Body of pancreas (tissue), 4 donors: ENCODE measurements at places on chromosomes 16 and 17.
A peak's percentile ranks its signal among the peaks of the same experiment; 100 is the strongest.

GRCh38 chr16:5187402-5187952, 89.9 kb upstream of the EEF2KMT start:
- no peak for DNase-seq

DNA sequence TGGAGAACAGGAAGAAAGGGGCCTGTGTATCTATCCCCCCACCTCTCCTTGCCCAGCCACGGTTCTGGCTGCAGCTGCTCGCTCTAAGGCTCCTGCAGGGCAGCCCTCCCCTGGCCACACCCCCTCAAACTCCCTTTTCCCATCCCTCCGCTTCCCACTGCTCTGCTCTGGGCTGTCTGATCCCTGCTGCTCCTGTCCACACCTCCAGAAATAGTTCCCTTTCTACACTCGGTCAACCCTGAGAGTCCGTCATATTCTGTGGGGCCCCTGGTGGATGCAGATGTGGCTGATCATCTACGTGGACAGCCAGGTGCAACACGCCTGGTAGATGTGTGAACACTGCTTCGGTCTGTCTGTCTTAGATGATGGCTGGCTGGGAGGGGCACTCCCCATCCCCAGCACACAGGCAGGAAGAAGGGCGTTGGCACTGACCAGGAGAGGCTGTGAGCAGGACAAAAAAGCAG, 19.3 kb upstream of the KRT19 start:
- no peak for DNase-seq

- no peak for DNase-seq
Observed at GRCh38 chr16:31664683-31665482, 137.2 kb downstream of the AHSP start.

- peak; percentile 90 for DNase-seq
Observed at GRCh38 chr17:4365103-4365627, 1.3 kb downstream of the UBE2G1 start.

DNA sequence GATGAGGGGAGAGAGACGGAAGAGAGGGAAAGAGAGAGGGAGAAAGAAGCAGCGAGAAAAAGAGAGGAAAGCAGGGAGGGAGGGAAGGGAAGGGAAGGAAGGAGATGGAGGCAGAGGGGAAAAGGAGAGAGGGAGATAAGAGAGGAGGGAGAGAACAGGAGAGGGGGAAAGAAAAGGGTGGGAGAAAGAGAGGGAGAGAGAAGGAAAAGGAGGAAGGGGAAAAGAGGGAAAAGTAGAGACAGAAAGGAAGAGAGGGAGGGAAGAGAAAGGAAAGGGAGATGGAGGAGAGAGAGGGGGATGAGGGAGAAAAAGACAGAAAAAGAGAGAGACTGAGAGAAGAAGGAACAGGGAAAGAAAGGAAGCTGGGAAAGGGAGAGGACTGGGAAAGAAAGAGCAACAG, 814.4 kb downstream of the CDH11 start:
- no peak for DNase-seq

DNA sequence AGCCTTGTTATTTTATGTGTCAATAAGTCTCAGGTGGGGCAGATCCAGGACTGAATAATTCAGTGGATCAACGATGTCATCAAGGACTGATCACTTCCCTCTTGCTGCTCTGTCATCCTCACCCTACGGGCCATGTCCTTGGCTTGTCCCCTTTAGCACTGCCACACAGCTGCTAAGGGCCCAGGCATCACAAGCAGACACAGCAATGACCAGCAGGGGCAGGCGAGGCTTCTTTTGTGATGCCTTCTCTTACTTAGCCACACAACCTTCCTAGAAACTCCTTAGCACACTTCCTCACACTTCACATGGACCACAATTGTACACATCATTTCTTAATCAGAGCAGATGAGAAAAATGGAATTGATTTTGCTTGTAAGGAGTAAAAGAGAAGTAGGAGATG, 356.3 kb upstream of the SOX9 start:
- DNase-seq: peak; percentile 31
